ENCODE measurements at places on chromosomes 16 and 17.
A peak's percentile ranks its signal among the peaks of the same experiment; 100 is the strongest.

DNA sequence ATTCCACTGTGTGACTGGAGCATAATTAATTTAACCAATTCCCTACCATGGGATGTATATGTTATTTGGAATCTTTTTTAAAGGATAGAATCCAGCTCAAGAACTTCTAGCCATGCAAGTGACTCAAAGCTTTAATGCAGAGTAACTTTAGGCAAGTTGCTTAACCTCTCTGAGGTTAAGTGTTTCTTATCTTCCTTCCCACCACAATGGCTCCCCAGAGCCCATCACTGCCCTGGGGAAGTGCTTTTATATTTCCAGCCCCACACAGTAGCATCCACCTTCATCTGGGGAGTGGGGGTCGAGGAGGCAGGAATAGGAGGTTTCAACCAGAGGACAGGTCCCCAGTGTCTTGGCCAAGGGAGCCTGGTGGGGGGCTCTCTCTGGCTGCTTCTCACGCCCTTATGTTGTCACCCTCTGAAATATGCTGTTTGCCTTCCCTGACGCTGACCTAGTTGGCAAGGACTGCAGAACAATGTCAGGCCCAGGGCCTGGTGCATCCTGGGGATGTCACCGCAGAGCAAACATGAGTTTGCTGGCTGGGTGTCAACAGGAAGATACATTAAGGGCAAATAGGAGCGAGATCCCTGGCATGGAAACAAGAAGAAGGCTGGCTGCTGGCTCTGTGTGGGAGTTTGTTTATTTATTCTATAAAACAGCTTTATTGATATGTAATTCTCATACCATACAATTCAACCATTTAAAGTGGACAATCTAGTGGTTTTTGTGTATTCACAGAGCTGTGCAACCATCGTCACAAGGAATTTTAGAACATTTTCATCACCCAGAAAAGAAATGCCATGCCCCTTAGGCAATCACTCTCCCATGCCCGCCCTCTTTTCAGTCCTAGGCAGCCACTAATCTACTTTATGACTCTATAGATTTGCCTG lies 46.6 kb upstream of the WSB1 start:
- peak; percentile 92 for DNase-seq

DNA sequence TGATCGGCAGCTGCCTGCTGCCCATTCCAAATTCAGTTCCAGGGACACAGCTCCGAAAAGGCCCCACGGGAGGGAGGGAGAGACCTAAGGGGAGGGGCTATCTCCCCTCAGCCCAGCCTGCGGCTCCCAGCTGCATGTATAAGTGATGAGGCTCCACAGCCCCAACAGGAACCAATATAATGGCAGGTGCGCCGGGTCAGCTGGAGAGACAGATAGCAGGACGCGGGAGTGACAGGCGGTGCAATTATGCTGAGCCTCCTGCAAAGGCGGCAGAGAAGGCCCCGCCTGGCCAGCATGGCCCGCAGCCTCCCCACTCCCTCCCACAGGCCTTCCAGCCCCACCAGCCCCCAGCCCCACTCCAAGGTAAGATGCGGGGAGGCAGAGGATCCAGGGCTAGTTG lies 8.1 kb upstream of the C1QL1 start:
- no peak for DNase-seq

DNA sequence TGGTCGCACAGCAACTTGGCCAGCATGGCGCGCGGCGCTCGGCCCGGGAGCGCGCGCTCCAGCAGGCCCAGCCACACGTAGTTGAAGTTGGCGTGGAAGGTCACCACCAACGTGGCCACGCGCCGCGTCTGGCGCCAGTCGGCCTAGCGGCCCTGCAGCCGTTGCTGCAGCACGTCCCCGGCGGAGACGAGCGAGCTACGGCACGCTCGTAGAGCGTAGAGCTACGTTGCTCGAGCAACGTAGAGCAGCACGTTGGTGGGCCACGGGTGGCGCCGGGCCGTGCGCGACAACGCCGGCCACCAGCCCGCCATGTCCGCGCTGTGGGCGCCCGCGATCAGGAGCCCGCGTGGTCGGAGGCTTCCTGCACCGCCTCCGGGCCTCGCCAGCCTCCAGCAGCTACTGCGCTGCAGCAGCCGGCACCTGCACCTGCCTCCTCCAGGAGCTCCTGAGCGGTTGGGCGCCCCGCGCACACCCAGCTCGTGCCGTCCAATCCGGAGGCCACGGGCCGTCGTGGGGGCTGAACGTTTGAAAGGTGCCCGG lies 13.4 kb upstream of the SULT1A1 start:
- no peak for DNase-seq

- no peak for DNase-seq
Observed at GRCh38 chr16:70534971-70535370, 11.4 kb downstream of the SF3B3 start.

DNA sequence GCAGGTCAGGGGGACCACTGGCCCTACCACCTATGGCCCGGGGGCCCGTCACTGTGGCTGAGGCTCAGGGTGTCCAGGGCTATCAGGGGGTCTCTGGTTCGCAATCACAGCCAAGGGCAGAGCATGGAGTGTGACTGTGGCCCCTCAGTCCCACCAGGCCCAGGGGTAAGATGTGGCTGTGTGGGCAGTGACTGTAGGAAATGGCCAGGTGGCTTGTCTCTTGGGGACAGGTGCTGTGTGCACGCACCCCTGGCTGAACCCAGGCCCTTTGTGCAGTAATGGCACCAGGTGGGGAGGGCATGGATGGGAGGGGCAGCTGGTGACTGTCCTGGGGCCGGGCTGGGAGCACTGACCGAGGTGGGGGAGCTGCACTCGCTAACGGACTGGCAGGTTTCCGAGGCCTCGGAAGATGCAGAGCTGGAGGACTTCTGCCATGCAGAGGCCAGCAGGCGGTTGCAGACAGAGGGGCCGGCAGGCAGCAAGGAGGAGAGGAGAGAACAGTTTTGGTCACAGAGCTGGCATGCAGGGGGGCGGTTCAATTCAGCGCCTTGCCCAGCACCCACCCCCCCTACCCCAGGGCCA lies 18.8 kb downstream of the IL34 start:
- DNase-seq = no peak

DNA sequence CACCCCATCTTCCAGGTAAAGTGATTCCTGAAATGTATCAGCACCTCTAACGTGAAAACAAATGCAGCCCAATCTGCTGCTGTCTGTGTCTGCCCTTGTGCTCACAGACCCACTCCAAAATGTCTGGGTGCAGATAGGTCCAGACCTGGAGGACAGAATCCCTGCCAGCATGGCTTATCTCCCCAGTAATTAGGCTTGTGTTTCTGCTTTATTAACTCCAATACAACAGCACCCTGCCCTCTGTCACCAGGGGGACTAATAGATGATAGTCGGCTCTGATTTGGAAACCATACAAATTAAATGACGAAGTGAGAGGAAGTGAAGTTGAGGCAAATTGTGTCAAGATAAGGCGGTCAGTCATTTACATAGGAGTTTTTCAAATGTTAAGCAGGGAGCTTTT lies 608.3 kb upstream of the SALL1 start:
- DNase-seq = no peak

DNA sequence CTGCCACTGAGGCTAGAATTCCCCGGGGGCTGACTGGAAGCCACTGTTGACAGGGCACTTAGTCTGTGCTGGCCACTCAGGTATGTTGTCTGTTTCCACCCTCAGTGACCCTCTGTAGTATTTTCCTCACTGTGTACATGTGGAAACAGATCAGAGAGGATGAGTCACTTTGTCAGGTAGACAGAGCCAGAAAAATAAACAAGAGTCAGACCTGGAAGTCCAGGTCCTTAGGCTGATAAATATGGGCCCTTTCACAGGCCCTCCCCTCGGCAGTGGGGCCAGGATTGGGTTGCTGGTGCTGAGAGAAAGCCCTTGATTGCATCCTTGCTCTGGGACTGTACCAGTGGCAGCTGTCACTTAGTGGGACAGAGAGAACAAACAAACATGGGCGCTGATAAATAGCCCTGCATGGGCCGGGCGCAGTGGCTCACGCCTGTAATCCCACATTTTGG lies 21.3 kb downstream of the PGS1 start:
- DNase-seq = no peak

DNA sequence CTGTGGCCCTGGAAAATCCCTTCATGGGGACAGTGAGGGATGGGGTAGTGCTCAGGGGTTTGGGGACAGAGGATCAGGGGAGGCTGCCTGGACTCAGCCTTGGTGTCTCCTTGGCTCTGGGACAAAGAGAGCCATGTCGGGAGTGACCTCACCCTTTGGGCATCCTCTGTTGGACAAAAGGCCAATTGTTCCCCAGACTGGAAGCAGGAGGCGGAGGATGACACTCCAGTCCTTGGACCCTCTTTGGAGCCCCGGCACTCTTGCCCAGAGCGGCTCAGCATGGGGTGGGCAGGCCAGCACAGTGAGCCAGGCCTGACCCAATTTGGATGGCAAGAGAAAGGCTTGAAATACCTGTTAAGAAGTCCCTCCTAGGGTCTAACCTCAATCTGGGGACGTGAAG lies 39.4 kb upstream of the PHB1 start:
- DNase-seq = peak; percentile 41

DNA sequence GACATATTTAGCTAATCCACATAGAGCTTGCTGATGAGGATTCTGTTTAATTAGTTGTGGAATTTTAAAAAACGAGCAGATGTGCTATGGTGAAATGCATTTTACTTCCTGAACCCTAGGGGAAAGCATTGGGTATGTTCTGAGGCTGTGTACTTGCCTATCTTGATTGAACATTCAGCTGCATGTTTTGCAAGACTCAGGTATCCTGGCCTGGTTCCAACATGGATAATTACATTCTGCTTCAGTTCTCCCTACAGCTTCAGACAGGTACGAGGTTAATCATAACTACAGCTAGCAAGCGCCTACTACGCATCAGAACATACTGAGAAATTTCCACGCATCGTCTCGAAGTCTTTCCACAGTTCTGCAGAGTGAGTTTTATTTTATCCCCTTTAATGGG lies 77.0 kb downstream of the HS3ST2 start:
- no peak for DNase-seq

DNA sequence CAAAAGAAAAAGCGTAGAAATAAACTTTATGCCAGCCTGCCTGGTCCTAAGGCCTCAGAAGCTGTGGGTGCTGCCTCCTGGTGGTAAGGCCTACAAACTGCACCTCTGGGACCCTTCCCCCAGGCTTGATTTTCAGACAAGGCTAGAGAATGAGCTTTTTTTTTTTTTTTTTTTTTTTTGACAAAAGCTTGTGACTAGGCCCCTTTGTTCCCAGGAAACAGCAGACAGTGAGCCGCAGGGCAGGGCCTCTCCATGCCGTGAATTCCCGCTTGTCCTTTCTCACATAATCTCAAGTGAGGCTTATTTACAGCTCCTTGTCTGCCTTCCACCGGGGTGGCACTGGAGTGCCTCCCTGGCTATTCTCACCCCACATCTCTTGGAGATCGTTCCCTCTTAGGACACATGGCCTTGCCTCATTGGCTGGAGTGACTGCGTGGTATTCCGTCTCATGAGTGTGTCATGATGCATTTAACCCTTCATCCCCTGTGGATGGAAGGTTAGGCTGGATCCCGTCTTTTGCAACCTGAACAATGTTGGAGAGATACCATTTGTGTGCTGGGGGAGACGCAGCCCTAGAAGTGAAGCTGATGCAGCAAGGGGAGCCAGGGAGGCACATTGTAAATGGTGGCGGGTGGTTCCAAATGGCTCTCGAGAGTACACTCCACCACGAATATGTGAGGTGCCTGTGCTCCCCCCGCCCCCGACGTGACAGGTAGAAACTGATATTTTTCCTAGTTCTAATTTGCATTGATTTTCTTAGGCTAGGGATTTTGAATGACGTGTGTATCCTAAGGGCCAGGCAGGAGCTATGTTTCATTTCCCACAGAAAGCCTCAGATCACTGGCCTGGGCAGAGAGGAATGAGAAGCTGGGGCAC lies 49.6 kb downstream of the USP22 start:
- peak; percentile 43 for DNase-seq

- DNase-seq = peak; percentile 1
Observed at GRCh38 chr16:71297341-71297634, 8.1 kb upstream of the CMTR2 start.
